CD8-positive, alpha-beta T cell (primary cell): ENCODE measurements at places on chromosomes 4 and X.

DNA sequence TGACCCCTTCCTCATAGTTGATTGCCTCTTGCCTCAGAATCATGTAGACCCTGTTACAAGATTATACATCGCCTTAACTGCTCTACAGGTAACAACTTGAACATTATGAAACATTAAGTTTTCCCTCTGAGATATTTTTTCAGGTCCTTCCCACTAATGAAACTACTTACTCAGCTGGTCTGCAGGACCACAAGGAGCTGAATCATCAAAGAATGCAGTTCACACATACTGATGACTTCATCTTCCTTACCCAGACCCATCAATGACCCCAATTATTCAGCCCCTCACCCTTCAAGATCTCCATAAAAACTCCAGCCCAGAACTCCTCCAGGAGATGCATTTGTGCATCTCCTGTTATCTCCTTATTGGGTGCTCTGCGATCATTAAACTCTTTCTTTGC lies 720.9 kb downstream of the RAPGEF2 start:
- DNase-seq = no peak

- DNase-seq = no peak
These were observed 88.9 kb downstream of the RS1 start for GRCh38 chrX:18582910-18583493.

- DNase-seq = no peak
These were observed 148.0 kb downstream of the USP46 start for GRCh38 chr4:52510939-52511565.

DNA sequence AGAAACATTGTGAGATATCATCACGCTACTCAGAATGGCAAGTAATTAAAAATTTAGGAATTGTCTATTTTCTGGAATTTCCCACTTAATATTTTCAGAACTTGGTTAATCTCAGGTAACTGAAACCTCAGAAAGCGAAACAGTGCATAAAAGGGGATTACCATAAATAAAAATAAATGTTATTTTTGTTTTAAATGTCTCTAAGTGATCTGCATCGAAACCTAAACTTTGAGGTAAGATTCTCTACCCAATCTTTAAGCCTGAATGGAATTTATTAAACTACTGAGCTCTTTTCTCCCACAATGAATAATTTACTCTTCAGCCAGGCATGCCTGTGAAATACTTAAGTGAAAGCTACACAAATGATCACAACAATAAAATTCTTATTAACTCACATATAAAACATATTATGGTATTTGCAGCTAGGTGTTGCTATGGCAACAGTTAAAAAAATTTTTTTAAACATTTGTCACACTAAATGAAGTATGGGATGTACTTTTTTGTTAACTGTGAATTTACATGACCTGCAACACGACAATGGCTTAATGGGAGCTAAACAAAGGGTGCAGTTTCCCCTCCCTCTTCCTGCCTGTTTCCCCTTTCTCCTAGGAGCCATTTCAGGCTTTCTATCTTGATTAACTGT lies 220.2 kb upstream of the PRPS2 start:
- no peak for DNase-seq

DNA sequence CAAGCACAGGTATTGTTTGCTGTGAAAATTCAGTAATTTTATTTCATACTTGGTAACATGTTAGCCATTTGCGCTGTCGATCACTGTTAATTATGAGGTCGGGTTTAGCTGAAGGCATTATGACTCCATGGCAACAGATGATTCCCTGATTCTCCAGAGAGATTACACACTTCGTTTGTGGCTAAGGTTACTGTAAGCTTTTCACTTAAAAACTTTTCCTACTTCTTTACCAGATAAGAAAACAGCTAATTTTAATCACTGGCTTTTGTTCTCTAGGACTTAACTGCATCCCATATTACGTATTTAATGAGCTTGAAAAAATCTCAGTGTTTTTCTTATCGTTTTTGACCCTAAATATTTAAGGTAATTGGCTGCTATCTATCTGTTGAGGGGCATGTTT lies 2.1 kb downstream of the GSTCD start:
- DNase-seq = no peak

GRCh38 chr4:56787380-56787779 lies 34.1 kb downstream of the SPINK2 start:
- no peak for DNase-seq

DNA sequence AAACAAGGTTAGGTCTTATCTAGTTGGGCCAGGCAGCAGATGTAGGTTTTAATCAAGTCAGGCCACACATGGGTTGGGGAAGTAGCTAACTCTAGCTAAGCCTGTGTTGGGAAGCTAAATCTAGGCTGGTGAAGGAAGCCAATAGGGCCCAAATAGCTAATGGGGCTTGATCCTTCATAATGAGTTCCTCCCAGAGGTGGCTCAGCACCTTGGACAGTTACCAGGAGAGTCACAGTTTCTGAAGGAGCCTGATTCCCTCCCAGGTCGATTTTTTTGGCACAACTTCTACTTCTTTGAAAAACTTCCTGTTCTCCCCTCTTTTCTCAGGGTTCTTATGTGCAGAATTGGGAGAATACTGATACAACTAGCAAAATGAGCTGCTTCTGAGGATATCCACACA lies 242.5 kb upstream of the PRPS2 start:
- DNase-seq = no peak
